ENCODE measurements at places on chromosomes 1 and 21.

- DNase-seq: no peak
Observed at GRCh38 chr1:185788386-185788785, 54.2 kb downstream of the HMCN1 start.

DNA sequence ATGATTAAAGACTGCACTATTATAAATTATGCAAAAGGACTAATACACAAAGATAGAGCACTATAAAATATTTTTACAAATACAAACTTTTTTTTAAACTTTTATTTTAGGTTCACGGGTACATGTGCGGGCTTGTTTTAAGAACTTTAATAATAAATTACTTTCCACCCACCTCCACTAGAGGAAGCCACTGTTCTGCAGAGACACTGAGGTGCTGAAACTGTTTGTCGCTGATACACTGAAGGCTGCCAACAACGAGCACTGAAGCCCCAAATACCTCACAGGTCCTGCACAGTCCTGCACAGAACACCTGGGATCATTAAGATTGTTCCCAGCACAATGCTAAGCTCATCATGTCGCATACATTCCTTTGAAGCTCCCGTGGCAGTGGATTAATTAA, 19.9 kb downstream of the COA6 start:
- DNase-seq: no peak

DNA sequence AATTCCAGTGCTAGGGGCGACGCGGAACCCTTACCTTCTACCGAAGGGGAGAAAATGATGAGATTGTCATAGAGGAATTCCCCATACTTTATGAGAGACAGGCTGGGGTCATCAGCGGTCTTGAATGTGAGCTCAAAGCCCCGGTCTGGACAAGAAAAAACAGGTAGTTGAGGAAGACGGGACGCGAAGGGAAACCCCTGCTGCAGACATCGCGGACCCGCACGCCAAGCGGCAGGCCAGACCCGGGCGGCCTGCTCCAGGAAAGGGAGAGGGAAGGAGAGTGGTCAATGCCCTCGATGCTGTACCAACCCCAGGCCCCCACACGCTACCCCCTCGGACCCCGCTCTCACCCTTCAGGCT, 342 bp downstream of the DDOST start:
- DNase-seq: no peak

GRCh38 chr1:6259491-6260362, 1.2 kb downstream of the GPR153 start:
- DNase-seq: peak; percentile 74

- DNase-seq: no peak
Observed at GRCh38 chr1:67333603-67334002, 25.9 kb downstream of the IL12RB2 start.

DNA sequence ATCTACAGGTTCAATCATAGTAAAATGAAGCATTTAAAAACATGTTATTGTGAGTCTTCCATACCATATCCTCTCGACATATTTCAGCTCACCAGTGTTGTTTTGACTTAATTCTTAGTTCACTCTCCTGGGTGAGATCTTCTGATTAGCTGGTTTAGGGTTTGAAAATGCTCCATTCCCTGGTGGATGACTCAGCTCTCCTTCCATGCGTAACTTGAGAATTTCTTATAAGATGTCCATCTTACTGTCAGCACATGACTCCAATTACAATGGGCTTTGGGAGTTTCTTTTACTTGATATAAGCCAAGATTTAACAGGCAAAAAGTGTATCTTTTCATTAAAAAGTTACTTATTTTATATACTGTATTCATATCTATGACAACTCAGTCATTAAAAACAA, 476.5 kb downstream of the BRINP3 start:
- DNase-seq: no peak

DNA sequence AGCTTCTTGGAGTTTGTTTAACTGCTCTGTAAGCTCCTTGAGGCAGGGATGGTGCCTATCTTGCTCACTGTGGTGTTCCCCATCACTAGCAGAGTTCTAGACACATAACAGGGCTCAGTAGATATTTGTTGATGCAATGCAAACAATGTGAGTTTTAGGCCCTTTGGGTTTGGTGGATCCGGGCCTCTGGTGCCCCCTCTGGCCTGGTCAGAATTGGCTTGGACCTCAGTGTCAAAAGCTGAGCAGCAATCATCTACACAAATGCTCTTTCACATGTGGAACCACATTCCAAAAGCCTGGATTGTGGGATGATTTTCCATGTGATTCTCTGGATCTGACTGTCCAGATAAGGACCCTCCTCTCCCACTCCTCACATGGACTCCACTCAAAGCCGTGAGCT, 53.4 kb upstream of the BCAR3 start:
- DNase-seq: no peak

GRCh38 chr1:224564454-224565084, 51.5 kb upstream of the CNIH3 start:
- DNase-seq: no peak
